ENCODE measurements at places on chromosomes 16 and 17.

GRCh38 chr16:27558932-27559331 lies 9.0 kb downstream of the KATNIP start:
- DNase-seq = no peak

DNA sequence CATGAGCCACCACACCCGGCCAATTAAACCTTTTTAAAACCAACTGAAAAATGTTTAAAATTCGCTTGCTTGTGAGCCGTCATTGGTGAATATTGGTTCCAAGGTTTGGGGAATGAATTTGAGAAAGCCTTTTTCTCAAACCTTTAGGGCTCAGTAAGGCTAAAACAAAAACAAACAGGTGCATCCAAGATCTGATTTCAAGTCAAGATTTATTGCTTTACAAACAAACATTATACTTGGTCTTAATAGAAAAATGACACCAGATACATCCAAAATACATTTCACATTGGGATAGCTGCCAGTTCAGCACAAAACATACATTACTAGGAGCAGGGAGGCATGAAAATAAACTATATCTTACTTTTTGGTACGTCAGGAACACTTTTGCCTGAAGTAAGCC lies 5.4 kb downstream of the C17orf58 start:
- no peak for DNase-seq

DNA sequence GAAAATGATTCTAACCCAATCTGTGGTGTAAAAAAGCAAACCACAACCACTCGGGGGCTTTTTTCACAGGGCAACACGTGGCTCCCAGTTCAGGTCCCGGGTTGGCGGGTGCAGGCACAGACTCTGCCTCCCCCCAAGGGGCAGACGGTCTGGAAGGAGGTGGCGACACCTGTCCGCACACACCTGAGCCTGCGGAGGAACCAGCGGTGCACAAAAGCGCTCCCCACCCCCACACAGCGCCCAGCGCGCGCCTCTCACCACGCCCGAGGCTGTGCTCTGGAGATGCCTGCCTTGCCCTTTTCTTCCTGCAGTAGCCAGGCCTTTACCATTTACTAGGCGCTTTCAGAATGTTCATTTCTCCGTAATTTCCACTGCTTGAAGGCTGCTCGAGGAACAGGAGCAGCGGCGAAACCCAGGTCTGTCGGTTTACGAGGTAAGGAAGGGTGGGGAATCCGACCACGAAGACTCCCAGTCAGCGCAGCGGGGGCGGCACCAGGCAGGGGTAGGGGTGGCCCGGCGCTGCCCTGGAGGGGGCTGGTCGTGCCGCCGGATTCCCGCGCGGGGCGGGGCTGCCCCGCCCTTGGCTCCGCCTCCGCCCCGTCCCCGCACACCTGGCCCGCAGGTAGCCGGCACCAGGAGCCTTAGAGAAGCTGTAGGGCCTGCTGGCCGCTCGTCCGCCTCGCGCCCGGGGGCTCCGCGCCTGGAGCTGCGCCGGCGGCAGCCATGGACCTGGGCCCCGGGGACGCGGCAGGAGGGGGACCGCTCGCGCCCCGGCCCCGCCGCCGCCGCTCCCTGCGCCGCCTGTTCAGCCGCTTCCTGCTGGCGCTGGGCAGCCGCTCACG lies at the start of gene USP43:
USP43 (plus strand) TSS at position 608 of the 842 bp plus-strand sequence; CDS start at position 724, 116 bp downstream.
- peak; percentile 21 for DNase-seq

DNA sequence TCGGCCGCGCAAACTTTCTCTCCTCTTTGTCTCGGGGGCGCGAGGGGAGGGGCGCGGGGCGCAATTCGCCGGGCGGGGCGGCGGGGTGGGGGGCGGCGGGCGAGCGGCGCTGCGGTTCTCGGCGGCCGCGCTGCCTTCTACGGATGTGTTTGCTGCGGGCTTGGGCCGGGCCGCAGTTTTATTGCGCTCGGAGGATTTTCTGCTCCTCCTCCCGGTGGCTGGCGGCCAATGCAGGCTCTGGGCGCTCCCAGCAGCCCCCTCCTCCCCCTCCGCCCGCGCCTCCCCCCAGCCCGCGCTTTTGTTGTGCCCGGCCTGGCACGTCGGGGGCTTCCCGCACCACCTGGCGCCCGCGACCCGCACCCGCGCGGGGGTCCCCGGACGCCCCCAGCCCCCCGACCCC lies at the start of gene TIMP2:
TIMP2 (minus strand) TSS at position 154 of the 400 bp plus-strand sequence. CDS start 299 bp downstream, outside the sequence.
- DNase-seq = peak; percentile 84

DNA sequence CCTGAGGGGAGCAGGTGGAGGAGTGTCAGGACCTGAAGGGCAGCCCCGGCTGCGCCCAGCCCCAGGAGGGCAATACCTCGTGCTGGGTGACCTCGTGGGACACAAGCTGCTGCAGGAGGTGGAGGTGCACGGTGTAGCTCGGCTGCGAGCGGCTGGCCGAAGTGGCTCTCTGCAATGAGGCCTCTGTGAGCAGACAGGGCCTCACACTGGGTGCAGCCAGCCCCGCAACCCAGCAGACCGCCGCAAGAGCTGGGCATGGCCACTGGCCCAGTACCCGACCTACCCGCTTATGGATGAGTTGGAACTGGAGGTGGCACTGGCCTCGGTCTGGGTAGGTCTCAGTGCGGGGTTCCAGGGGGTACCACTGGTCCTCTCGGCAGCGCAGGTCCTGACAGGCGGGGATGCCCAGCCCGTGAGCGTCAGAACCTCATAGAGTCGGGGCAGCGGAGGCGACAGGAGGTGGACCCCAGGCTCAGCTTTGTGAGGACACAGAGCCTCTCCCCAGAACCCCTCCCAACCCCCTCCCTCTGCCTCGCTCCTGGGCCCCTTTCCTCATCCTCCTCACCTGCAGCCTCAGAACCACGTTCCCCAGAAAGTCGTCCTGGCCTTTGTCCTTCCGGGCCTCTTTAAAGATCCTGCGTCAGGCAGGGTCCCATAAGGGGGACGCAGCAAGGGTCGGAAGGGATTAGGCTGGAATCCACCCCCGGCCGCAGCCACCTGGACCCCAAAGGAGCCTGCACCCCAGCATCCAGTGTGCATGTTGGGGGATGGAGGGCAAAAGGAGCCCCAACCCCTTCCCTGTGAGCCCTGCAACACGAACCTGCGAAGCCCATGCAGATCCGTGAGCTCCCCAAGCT lies 4.0 kb downstream of the UNC13D start:
- DNase-seq = no peak

DNA sequence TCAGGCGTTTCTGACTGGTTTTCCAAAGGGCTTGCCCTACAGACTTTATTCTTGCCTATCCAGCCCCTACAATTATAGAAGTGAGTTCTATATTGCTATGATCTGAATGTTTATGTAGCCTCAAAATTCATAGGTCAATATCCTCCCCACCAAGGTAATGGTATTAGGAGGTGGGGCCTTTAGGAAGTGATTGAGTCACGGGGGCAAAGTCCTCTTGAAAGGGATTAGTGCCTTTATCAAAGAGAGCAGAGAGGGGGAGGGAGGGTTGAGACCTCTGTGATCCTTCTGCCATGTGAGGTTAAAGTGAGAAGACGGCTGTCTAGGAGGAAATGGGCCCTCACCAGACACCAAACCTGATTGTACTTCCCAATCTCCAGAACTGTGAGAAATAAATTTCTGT lies 931 bp upstream of the CPHXL start:
- no peak for DNase-seq

- DNase-seq = no peak
These were observed 27.1 kb downstream of the TBC1D3B start for GRCh38 chr17:36149296-36149820.

DNA sequence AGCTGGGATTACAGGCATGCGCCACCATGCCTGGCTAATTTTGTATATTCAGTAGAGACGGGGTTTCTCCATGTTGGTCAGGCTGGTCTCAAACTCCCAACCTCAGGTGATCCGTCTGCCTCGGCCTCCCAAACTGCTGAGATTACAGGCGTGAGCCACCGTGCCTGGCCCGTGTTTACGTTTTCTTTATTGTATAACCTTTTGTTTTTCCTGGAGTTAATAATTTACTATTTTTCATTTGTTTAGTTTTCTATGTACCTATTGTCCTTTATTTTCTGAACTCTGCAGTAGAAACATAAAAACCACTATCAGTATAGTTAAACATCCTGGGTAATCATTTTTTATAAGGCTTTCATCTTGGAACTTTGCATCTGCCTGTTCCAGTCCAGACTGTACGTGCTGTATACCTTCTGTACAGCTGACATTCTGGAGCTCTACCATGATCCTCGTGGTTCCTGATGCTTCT lies 73.6 kb downstream of the PPM1E start:
- no peak for DNase-seq

GRCh38 chr17:61200339-61200715 lies 199.3 kb upstream of the TBX2 start:
- DNase-seq = no peak

DNA sequence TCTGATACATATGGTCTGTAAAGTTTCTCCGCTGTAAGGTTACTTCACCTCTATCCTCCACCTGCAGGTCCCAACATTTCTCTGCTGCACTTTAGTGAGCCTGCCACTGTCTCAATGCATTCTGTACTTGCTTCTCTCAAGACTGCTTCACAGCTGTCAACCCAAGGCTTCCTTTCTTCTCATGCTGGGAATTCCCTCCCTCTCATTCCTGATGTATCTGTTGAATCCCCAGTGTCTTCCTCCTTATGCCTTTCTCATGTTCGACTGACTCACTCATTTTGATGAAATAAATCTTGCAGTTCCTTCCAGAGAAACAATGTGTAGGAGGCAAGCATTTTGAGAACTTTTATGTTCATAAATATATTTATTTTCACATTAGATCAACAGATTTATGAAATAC lies 288.3 kb downstream of the CNTNAP4 start:
- no peak for DNase-seq
